ENCODE measurements at places on chromosomes 7 and 10. TPM values are rescaled to one million over a fixed set of nuclear protein-coding genes. Genes with fewer than 3 reads are reported as not detected.
A peak's percentile ranks its signal among the peaks of the same experiment; 100 is the strongest.

DNA sequence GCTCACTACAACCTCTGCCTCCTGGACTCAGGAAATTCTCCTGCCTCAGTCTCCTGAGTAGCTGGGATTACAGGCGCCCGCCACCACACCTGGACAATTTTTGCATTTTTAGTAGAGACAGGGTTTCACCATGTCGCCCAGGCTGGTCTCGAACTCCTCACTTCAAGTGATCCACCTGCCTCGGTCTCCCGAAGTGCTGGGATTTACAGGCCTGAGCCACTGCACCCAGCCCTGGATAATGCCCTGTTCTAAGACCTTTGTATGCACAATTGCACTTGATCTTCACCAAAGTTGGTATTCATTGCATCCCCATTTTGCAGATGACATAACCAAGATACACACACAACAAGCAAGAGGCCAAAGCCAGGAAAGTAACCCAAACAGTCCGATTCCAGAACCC lies 97.7 kb upstream of the CARD11 start:
- no peak overlapping the region for H3K27ac ChIP-seq
- no peak for DNase-seq
- H3K4me1 ChIP-seq, result no peaks in the 10 kb centered on the region
- H3K27me3 ChIP-seq, result no peaks in the 10 kb centered on the region

GRCh38 chr10:88386821-88387773 lies 196.0 kb downstream of the RNLS start:
- no peak overlapping the region for H3K27ac ChIP-seq
- H3K4me1 ChIP-seq, result peaks cover 71% of the 10 kb centered on the region
- peak overlapping the region; percentile 51 for H3K4me3 ChIP-seq
- no peak for DNase-seq
- no peaks in the 10 kb centered on the region for H3K36me3 ChIP-seq

GRCh38 chr7:2826771-2827170 lies 17.3 kb downstream of the GNA12 start:
- no peaks in the 10 kb centered on the region for H3K27me3 ChIP-seq
- no peak for DNase-seq
- no peak overlapping the region for H3K4me3 ChIP-seq
- no peaks in the 10 kb centered on the region for H3K36me3 ChIP-seq
- H3K4me1 ChIP-seq, result no peaks in the 10 kb centered on the region

DNA sequence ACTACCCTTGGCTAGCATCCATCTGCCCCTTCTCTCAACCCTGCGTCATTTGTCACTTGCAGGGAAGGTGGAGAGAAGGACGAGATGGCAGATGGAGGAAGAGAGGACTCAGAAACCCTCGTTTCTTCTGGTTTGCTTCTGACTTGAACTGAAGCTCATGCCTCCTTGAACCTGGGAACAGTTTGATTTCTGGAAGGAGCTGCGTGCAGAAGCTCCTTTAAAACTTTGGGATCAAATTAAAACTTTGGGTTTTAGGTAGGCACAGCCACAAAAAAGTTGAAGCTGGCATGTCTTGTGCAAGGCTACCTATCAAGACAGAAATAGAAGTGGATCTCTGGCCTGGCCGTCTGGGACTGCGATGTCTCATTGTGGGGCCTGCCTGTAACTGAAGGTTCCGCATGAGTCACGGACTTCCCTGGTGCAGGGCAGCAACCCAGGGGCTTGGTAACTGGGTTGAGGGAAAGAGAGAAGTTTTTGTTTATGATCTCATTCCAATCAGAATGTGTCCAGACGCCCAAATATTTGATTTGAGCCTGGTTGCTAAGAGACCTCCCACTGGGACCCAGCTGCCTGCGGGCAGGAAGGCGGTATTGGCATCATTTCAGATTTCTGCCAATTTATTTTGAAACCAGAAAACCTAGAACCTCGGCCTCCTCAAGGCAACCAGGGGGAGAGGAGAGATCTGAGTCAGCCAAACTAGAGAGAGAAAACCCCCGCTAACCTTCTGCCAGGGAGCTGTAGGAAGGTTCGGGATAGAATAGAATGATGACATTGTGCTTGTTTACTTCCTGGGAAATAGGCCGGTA lies 15.8 kb upstream of the CAMK1D start:
- H3K4me1 ChIP-seq, result no peaks in the 10 kb centered on the region
- no peak for DNase-seq
- H3K27me3 ChIP-seq, result no peaks in the 10 kb centered on the region
- H3K36me3 ChIP-seq, result no peaks in the 10 kb centered on the region
- H3K27ac ChIP-seq, result no peak overlapping the region
- no peak overlapping the region for H3K4me3 ChIP-seq

- peaks cover 6% of the 10 kb centered on the region for H3K4me1 ChIP-seq
- no peaks in the 10 kb centered on the region for H3K36me3 ChIP-seq
- H3K27me3 ChIP-seq, result no peaks in the 10 kb centered on the region
- no peak for DNase-seq
Observed at GRCh38 chr10:78972160-78972946, 96.4 kb upstream of the ZMIZ1 start.

DNA sequence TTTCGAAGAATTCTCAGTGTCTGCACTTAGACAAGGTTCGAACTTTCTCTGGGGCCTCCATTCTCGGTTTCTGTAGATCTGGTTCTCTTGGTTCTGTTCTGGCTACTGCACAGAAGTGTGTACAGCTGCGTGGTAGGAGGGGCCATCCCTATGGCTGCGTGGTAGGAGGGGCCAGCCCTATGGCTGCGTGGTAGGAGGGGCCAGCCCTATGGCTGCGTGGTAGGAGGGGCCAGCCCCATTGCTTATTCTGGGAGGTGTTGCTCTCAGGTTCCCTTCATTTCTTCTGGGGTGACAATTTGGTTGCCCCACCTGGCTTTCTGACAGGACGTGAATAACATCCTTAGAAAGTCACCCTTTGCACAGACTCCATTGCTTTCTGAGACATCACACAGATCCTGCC lies 65.2 kb upstream of the CHST15 start:
- peaks cover 2% of the 10 kb centered on the region for H3K4me1 ChIP-seq
- H3K27me3 ChIP-seq, result no peaks in the 10 kb centered on the region
- H3K4me3 ChIP-seq, result no peak overlapping the region
- no peak overlapping the region for H3K27ac ChIP-seq
- DNase-seq, result no peak

DNA sequence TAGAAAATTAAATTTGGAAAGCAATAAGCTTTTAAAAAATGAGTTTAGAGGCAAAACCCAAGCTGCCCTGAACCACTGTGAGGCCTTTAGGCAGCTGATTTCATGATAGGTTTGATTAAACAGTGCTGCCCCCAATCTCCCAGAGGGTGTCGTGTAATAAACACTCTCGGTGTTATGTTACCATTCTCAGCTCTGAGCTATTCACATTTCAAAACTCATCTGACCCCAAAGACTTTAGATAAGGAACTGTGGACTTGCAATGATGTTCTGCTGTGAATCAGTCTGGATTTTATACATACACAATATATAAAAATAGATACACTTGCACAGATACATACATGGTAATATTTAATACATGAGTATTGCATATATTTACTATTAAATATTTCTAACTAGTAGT lies 120.4 kb downstream of the MALRD1 start:
- H3K27ac ChIP-seq, result no peak overlapping the region
- no peak for DNase-seq
- H3K27me3 ChIP-seq, result no peaks in the 10 kb centered on the region

GRCh38 chr10:49269523-49269922 lies 29.4 kb upstream of the C10orf71 start:
- no peaks in the 10 kb centered on the region for H3K4me1 ChIP-seq
- no peaks in the 10 kb centered on the region for H3K36me3 ChIP-seq
- no peak overlapping the region for H3K27ac ChIP-seq
- no peaks in the 10 kb centered on the region for H3K27me3 ChIP-seq

DNA sequence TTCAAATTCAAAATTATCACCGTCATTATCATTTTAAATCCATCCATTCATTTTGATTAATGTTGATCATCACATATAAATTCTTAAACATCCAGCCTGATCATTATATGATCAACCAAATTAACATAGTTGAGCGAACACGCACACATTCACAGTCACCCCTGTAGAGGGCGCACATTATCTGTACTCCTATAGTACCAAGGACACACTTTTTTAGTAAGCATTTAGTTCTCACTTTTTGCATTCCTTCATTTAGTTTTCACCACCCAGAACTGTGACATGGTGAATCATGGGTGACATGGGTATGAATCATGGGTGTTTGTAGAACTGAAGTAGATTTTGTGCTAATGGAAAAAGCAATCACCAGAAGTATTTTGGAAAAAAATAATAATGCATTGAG lies 26.0 kb upstream of the ZNF735 start:
- no peaks in the 10 kb centered on the region for H3K27me3 ChIP-seq
- DNase-seq, result no peak
- H3K4me1 ChIP-seq, result no peaks in the 10 kb centered on the region
- H3K4me3 ChIP-seq, result no peak overlapping the region
- no peaks in the 10 kb centered on the region for H3K36me3 ChIP-seq

GRCh38 chr10:90018819-90019218 lies 317.4 kb downstream of the KIF20B start:
- no peak overlapping the region for H3K27ac ChIP-seq
- DNase-seq, result no peak
- H3K4me1 ChIP-seq, result no peaks in the 10 kb centered on the region
- H3K27me3 ChIP-seq, result no peaks in the 10 kb centered on the region

GRCh38 chr7:148772297-148773089 lies 73.8 kb downstream of the CUL1 start:
- H3K27me3 ChIP-seq, result no peaks in the 10 kb centered on the region
- H3K27ac ChIP-seq, result no peak overlapping the region
- no peak overlapping the region for H3K4me3 ChIP-seq
- peaks cover 23% of the 10 kb centered on the region for H3K4me1 ChIP-seq
- H3K36me3 ChIP-seq, result peaks cover 5% of the 10 kb centered on the region

DNA sequence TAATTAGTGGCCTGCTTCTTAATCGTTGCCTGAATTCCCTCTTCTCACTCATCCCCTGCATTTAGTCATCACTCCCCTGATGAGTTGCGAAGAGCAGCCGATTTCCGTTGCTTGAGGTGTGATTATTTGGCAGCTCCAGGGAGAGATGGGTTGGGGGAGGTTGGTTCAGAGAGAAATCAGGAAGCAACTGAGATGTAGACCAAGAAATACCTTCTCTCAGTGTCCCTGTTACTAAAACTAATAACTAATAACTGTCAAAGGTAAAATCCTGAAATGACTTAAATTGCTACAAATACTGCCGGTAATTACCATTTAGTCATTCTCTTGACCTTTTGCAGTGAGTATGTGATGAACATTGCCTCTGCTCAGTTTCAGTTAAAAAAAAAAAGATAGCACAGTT lies 76.9 kb downstream of the ELMO1 start:
- H3K4me3 ChIP-seq, result no peak overlapping the region
- DNase-seq, result no peak
- peaks cover 4% of the 10 kb centered on the region for H3K4me1 ChIP-seq
- H3K27ac ChIP-seq, result no peak overlapping the region
- no peaks in the 10 kb centered on the region for H3K27me3 ChIP-seq
- H3K36me3 ChIP-seq, result peaks cover 3% of the 10 kb centered on the region

- peaks cover 4% of the 10 kb centered on the region for H3K4me1 ChIP-seq
- H3K36me3 ChIP-seq, result no peaks in the 10 kb centered on the region
- no peaks in the 10 kb centered on the region for H3K27me3 ChIP-seq
Observed at GRCh38 chr10:13939391-13939790, 352.6 kb downstream of the PRPF18 start.

DNA sequence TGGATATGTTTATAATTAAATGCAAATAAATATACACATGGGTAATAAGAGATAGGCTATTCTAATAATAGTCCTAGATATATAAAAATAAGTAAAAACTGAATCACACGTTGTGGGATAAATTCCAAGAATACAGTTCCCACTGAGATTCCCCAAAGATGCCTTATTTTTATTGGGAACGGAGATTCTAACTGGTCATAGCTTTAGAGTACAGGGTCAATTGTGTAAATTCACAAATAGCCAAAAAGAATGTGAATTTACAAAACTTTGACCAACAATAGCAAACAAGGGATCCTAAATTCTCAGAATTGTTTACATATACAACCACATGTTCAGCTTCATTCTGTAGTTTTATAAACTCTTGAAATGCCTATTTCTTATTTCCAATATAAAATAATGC lies 65.0 kb downstream of the VSTM4 start:
- DNase-seq, result no peak
- H3K4me1 ChIP-seq, result no peaks in the 10 kb centered on the region
- no peaks in the 10 kb centered on the region for H3K36me3 ChIP-seq
- no peak overlapping the region for H3K27ac ChIP-seq

GRCh38 chr7:137417464-137417863 lies 73.9 kb upstream of the PTN start:
- no peak for DNase-seq
- H3K27me3 ChIP-seq, result no peaks in the 10 kb centered on the region

- no peak for DNase-seq
- H3K27ac ChIP-seq, result no peak overlapping the region
- no peaks in the 10 kb centered on the region for H3K27me3 ChIP-seq
- H3K4me3 ChIP-seq, result no peak overlapping the region
- no peaks in the 10 kb centered on the region for H3K36me3 ChIP-seq
- no peaks in the 10 kb centered on the region for H3K4me1 ChIP-seq
Observed at GRCh38 chr10:111200505-111201186, 123.8 kb downstream of the ADRA2A start.

- no peaks in the 10 kb centered on the region for H3K27me3 ChIP-seq
- no peaks in the 10 kb centered on the region for H3K36me3 ChIP-seq
- H3K4me1 ChIP-seq, result no peaks in the 10 kb centered on the region
- H3K27ac ChIP-seq, result no peak overlapping the region
Observed at GRCh38 chr10:78953113-78953798, 115.5 kb upstream of the ZMIZ1 start.

- no peaks in the 10 kb centered on the region for H3K27me3 ChIP-seq
- H3K4me3 ChIP-seq, result no peak overlapping the region
- peak overlapping the region; percentile 62 for H3K27ac ChIP-seq
- no peak for DNase-seq
- no peaks in the 10 kb centered on the region for H3K36me3 ChIP-seq
Observed at GRCh38 chr7:150365673-150366398, 2.8 kb upstream of the REPIN1 start.

DNA sequence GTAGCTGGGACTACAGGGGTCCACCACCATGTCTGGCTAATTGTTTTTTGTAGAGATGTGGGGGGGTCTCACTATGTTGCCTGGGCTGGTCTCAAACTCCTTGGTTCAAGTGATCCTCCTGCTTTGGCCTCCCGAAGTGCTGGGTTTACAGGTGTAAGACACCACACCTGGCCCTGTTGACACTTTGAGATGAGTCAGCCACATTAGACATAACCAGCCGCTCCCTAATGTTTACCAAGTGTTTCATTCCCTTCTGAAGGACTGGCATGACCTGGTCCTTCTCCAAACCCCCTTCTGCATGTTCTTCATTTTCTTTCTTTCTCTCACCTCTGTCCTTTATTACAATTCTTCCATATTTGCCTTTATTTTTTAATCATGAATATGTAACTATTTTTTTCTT lies 67.8 kb downstream of the TAF3 start:
- no peaks in the 10 kb centered on the region for H3K4me1 ChIP-seq
- no peak overlapping the region for H3K4me3 ChIP-seq
- H3K27me3 ChIP-seq, result no peaks in the 10 kb centered on the region
- no peaks in the 10 kb centered on the region for H3K36me3 ChIP-seq
- DNase-seq, result no peak

Gene CHST15
- total RNA-seq, result 0.24 TPM

Gene IL2RA
- total RNA-seq, result 1,178 TPM

Gene GPR85
- not detected for total RNA-seq

Gene PPP1R9A
- total RNA-seq, result 0.02 TPM

Gene SFTPD
- total RNA-seq, result not detected

Gene TMEM273
- 58.0 TPM for total RNA-seq

Gene DRGX
- total RNA-seq, result not detected

Gene SPAG6
- not detected for total RNA-seq

Gene TRIM74
- total RNA-seq, result 0.64 TPM

Gene NKX2-3
- total RNA-seq, result not detected

Gene TMEM229A
- not detected for total RNA-seq

Gene CFAP43
- 0.07 TPM for total RNA-seq

Gene SLC13A1
- not detected for total RNA-seq

Gene PNLIPRP1
- not detected for total RNA-seq
